ENCODE measurements at places on chromosomes 2 and 18.
A peak's percentile ranks its signal among the peaks of the same experiment; 100 is the strongest.

DNA sequence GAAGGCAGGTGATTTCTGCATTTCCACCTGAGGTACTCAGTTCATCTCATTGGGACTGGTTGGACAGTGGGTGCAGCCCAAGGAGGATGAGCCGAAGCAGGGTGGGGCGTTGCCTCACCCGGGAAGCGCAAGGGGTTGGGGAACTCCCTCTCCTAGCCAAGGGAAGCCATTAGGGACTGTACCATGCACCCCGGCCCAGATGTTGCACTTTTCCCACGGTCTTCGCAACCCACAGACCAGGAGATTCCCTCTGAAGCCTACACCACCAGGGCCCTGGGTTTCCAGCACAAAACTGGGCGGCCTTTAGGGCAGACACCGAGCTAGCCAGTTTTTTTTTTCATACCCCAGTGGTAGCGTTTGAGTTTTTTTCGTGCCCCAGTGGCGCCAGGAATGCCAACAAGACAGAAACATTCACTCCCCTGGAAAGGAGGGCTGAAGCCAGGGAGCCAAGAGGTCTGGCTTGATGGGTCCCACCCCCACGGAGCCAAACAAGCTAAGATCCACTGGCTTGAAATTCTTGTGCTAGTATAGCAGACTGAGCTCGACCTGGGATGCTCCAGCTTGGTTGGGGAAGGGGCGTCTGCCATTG lies 75.9 kb upstream of the RANBP2 start:
- DNase-seq, result no peak

- no peak for DNase-seq
Measured at GRCh38 chr18:10477121-10477862, 22.9 kb downstream of the APCDD1 start.

DNA sequence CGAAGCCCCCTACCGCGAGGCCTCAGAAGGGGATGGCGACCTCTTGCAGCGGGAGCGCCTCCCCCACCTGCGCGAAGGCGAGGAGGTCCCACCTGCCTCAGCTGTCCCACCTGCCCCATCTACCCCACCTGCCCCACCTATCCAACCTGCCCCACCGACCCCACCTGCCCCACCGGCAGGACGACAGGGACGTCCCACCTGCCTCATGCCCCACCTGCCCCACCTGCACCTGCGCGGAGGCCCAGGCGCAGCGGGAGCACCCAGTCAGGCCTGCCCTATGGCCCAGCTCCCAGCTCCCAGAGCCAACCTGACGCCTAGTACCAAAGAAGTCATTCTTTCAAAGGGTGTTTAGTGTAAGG lies 489.1 kb upstream of the SMIM21 start:
- DNase-seq, result no peak

DNA sequence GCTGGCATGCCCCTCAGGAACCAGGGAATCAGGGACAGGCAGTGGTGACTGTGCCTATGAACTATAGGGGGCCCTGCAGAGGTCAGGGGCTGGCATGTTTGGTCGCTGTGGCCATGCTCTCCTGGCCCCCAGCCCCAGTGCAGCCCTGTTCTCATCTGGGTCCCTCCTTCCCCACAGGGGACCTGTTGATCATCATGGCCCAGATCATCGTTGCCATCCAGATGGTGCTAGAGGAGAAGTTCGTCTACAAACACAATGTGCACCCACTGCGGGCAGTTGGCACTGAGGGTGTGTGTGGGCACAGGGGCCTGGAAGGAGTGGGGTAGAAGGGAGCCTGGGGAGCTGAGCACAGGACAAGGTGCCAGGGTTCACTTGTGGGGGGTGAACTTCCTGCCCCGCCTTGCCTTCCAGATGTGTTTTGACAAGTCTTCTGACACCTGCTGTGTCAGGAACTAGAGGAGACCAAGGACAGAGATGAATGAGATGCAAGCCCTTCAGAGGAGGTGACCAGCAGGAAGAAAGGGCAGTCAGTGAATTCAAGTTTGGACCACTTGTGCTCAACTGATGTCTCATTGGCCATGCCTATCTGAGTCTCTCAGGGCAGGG lies 9.6 kb upstream of the CENPA start:
- no peak for DNase-seq

GRCh38 chr2:68925295-68925896 lies 27.3 kb downstream of the GKN2 start:
- DNase-seq, result peak; percentile 41

- DNase-seq, result no peak
Measured at GRCh38 chr2:2689306-2689705, 358.2 kb upstream of the MYT1L start.

DNA sequence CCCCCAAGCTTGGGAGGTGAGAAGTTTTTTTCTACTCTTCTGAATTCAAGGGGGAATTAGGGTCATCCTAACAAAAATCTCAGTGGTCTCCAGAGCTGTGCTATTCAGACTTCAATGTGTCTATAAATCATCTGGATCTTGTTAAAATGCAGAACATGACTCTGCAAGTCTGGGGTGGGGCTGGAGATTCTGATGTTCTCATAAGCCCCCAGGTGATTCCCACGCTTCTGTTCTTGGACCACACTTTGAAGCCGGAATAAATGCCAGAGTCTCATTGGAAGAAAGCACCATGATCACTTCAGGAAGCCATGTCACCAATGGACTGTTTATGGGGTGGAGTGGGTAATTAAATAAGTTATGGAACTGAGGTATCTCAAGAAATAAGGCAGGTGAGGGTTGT lies 22.2 kb upstream of the SLC16A14 start:
- no peak for DNase-seq

GRCh38 chr2:40405465-40405864 lies 46.4 kb downstream of the SLC8A1 start:
- DNase-seq, result peak; percentile 72

DNA sequence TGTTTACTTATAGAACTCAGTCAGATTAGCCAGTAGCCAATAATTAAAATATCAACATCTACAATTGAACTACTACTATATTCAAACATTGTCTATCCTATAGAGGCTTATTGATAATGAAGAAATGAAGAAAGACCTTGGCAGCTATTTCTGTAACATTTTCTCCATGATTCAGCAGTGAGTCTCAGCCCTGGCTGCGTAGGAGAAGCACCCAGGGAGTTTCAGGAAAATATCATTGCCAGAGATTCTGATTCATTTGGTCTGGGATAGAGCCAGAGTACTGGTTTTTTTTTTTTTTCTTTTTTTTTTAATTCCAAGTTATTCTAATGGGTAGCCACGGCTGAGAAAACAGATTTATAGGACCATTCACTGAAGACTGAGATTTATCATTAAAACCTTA lies 404.8 kb downstream of the TXNL1 start:
- peak; percentile 92 for DNase-seq

DNA sequence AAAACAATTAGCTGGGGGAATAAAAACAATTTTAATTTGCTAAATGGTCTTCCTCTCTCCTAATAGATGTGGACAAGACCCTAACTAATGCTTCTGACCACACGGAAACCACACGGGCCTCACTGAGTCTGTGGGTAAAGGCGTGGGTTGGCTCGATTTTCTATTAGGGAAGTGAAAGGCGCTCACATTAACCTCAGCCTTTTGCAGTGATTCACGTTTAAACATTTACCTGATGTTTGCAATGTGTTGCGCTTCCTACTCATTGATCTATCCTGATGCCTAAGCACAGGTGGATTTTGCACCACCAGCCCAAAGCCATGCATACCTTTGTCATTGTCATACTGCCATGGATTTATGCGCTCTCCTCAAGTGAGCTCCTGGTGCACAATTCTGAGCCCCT lies 35.6 kb upstream of the NRP2 start:
- no peak for DNase-seq

DNA sequence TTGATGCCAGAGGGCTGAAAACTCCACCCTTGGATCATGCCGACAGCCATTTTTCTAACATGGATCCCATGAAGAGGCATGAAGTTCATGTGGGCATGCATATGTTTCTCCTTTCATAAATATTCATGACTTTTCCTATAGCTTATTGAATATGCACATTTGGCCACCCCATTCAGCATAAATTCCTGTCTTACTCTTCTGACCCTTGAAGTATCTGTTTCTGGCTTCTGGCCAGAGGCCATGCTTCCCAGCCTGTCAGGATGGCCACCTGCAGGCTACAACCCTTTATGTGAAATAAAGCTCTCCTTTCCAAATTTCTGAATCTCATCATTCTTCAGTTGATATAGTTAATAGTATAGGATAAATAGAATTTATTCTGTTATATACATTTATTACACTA lies 19.6 kb upstream of the MSTN start:
- DNase-seq, result no peak

GRCh38 chr2:44033947-44034346 lies 38.2 kb upstream of the LRPPRC start:
- no peak for DNase-seq

- DNase-seq, result no peak
Measured at GRCh38 chr2:42239289-42239661, 70.1 kb downstream of the EML4 start.

DNA sequence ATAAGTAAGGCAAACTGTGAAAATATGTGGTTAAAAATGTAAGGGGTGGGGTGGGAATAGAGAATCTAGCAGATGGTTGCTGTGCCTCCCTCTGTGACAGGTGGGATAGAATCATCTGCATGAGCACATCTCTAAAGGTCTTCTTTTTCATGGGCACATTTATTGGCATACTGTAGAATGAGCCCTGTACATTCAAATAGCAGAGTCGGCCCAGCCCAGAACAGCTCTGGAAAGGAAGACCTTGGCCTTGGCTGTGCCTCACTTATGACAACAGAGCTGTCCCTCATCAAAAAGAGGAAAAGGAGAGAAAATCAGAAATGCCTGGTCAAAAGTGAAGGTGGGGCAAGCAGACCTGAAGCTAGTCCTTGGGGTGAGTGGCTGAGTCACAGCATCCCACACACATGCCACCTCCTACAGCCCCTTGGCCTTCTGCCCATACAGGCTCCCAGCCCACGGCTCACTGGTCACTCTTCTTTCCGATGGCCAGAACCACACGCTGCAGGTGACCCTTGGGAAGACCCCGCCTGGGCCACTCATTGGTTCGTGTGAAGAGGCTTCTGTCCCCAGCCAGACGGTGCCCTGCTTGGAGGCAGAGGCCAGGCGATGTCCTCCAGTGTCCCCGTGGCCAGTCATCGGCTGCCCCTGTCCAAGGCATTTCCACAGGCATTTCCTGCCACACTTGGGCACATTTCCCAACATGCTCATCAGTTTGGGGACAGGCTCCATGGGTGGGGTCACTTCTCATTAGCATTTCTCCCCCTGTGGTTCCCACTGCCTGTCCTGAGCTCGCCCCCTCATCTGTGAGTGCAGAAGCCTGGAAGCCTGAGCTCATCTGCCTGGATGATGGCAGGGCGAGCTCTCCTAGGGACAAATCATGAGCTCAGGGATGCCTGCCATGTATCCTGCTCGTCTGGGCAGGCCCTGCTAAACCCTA lies 113.6 kb downstream of the MCFD2 start:
- DNase-seq, result no peak

DNA sequence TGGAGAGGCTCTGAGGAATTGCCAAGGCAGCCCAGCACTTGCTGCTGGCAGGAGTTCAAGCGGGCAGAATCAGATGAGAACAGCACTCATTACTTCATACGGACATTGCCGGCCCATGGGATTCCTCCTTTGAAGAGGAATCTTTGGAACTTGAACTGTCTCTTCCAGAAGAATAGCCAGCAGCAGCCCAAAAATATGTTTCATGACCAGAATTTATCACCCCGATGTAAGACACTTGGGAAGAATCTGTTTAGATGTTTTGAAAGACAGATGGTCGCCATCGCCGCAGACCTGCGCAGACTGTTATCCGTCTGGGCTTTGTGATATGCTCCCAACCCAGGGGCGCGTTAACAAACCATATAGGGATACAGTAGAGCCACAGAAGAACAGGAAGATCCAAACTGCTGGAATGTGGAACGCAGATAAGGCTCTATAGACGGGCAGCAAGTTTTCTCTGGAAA lies 3.7 kb upstream of the ADI1 start:
- DNase-seq, result peak; percentile 37

- no peak for DNase-seq
Measured at GRCh38 chr2:159553727-159554126, 62.6 kb downstream of the BAZ2B start.

- DNase-seq, result no peak
Measured at GRCh38 chr2:108988796-108989713, at the start of gene EDAR. Gene EDAR (minus strand): TSS chr2:108989220. CDS start chr2:108931014, 58,206 bp downstream.

DNA sequence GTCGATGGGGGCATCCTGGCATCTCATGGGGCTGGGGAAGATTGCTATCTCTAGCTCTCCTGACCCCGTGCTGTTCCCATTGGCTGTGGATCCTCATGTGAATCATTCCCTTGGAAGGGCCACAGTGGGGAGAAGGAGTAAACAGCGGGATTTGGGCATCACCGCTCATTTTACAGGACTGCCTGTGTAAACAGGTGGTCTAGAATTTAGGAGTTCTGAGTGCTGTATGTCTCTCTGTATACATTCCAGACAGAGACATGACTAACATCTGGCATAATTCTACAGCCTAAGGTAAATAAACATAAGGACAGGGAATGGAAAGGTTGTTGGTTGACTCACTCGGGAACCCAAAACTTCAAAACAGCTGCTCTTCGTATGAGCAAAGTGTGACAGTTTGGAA lies 92.7 kb downstream of the COPS8 start:
- DNase-seq, result peak; percentile 92

- DNase-seq, result no peak
Measured at GRCh38 chr2:199987586-199987985, 32.2 kb downstream of the MAIP1 start.

GRCh38 chr18:46035696-46036680 lies 36.1 kb downstream of the PSTPIP2 start:
- peak; percentile 31 for DNase-seq

Data from fibroblast of skin of right quadriceps (primary cell).